Urothelium cell line (cell line): ENCODE measurements at places on chromosomes 5 and 9.

- no peak for DNase-seq
Measured at GRCh38 chr5:151738125-151738848, 20.1 kb downstream of the ATOX1 start.

DNA sequence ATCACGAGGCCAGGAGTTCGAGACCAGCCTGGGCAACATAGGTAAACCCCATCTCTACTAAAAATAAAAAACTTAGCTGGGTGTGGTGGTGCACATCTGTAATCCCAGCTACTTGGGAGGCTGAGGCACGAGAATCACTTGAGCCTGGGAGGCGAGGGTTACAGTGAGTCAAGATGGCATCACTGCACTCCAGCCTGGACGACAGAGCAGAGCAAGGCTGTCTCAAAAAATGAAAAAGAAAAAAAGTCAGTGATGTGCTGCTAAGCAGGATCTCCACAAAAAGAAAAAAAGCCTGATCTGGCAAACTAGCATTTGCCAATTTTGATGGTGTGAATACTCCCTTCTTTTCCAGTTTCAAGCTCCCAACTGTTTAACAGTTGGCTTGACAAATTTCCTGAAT, 21.9 kb downstream of the F2R start:
- no peak for DNase-seq

GRCh38 chr5:143004361-143005145, 234.4 kb downstream of the ARHGAP26 start:
- DNase-seq: no peak

DNA sequence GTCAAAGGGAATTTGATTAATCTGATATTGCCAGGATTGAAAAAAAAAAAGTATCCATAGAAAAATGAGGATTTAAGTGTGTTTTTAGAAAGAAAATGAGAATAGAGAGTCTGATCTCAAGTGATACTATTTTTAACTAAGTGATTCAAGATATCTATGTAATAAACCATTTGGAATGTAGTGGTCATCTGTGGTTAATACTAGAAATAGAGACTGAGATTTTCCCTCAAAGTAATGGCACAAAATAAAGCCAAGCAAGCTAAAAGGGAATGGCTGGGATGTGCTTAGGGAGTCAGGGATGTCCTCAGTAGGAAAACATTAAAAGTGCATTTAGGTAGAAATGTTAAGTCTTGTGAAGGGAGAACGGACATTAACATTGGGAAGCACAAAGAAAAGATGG, 90.6 kb downstream of the FBXO4 start:
- no peak for DNase-seq

DNA sequence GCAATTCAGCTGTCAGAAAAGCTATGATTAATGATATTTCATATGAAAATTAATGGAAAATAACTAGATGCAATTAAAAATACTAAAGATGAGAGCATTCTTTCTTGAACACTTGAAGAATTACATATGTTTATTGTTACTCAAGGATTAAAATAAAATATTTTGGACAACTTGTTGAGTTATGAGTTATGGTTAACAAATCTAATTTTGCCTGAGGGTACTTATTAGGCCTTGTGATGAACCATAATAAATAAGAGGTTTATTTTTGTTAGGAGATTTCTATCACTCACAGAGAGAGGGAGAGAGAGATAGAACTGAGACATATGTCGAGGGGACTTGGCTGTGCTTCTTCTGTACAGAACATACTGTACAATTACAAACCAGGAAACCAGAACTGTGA, 183.7 kb downstream of the ISL1 start:
- DNase-seq: no peak

DNA sequence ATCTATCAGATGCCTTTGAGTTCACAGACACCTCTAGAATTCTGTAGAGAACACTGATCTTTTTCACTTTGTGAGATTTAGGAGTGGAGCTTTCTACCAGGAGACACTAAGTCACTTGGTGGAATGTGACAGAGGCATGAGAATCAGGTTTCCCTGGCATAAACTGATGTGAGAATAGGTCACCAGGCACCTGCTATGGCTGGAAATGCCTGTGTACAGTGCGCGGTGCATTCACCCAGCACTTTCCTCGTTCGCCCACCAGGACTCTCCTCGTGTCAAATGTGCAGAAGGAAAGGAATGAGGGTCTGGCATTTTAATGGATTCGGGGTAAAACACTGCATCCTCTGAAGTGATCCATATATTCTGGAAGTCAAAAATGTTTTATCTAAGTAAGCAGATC, 281.8 kb upstream of the TUT7 start:
- no peak for DNase-seq

- DNase-seq: no peak
Measured at GRCh38 chr5:167514461-167514860, 777.0 kb upstream of the WWC1 start.

- DNase-seq: no peak
Measured at GRCh38 chr5:94890907-94891306, 272.4 kb downstream of the SLF1 start.

DNA sequence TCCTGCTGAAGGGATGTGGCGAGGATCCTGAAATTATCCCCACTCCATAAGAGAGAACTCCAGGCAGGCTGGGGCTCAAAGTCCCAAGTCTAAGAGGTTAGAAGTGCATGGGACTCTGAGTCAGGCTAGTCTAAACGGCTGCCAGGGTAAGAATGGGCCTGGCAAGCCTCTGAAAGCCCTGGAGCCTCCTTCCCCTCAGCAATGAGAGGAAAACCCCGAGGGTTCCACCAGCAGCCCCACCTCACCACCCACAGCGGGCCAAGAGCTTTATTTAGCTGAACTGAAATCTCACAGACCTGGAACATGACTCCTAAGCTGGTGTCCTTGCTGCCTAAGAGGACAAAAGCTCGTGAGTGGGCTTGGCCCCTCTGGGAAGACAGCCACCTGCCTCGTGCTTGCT, 135.5 kb downstream of the SEC61B start:
- DNase-seq: no peak
